Activated CD8-positive, alpha-beta T cell treated with anti-CD3 and anti-CD28 coated beads for 36 hours (primary cell): ENCODE measurements at places on chromosomes 12 and 14. TPM values are rescaled to one million over a fixed set of nuclear protein-coding genes. Genes with fewer than 3 reads are reported as not detected.

DNA sequence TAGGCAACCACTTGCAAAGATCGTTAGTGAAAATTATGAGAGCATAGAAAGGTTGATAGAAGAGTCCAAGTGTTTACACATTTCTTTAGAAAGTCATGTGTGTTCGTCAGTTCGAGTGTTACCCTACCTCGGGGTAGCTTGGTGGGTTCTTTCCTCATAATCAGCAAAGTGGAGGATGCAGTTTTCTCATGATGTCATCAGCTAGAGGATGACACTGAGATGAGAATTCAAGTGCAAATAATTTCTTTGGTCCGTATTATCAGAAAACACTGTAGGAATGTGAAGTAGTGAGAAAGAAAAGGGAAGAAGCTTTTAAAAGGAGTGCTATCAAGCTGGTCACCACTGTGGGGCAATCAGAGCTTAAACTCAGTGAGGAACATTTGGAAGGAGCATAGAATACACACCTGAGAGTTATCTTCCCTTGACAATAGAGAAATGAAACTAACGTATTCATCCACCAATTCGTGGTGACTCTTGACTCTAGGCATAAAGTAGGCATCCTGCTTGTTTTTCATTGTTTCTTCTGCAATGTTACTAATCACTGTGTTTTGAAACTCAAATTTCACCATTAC lies 1340.9 kb upstream of the TMEM132C start:
- DNase-seq: no peak

DNA sequence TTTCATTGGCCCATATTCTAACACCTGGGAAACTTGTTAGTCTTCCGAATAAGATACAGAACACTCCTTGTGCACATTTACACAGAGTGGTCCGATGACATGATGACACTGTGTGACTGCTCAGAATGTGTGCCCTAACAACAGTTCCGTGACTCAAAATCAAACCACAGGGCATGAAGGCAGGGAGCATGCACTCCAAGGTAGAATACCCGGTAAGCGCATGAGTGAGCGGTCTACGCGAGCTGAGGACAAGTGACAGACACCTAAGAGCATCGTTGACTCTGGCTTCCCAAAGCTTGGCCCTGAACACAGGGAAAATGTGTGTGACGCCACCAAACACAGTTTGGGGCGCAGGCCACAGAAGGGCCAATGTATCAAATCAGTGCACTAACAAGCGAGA lies 18.6 kb downstream of the CLIP1 start:
- DNase-seq: no peak

DNA sequence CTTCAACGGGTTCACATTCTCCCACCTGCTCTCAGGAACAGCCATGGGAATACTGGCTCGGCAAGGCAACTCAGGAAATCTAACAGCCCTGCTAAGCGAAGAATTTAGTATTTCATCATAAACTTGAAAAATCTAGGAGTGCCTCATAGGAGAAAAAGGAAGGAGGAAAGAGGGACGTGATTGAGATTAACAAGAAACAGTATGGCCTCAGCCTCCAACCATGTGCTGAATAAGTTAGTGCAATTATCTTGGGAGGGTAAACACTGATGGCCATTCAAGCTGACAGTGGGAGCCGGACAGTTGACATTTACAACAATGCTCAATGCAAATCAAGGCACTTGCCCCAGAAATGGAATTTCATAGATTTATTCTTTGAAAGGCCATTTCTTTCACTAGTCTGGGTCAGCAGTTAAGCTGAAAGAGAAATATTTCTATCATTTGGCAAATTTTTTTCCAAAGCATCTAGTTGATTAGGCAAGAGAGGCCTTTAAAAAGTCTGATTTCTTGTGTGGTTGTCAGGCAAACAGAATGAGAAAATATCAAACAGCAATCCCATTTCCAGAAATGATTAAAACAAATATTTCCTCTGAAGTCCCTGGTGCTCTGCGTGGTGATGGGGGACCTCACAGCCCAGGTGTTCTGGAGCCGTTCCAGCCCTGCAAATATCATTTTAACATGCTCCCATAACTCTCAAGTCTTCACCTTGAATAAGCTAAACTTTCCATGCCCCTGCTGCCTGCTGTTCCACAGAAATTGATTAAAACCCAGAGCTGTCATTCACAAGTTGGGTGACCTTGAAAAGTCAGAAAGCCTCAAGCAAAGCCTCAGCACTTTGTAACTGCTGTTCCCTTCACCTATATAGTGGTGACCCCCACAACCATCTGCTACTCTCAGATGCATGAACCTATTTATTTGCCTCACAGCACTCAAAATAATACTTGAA lies 121.6 kb downstream of the PHLDA1 start:
- no peak for DNase-seq

Gene MON2
- 29.0 TPM for total RNA-seq

Gene SIX4
- not detected for total RNA-seq

GRCh38 chr14:102594514-102595175 lies 2.2 kb downstream of the RCOR1 start:
- peak; percentile 88 for DNase-seq

Gene INHBC
- total RNA-seq: 0.16 TPM
